Large intestine (tissue), 12 donors: ENCODE measurements at places on chromosomes 5 and 9. TPM values are rescaled to one million over a fixed set of nuclear protein-coding genes. Genes with fewer than 3 reads are reported as not detected.

The SPATA9 gene
- polyA plus RNA-seq, result 1.1 TPM

The PKD2L2 gene
- 0.15 TPM for polyA plus RNA-seq

- DNase-seq, result no peak
- H3K36me3 ChIP-seq, result peaks cover 41% of the 10 kb centered on the region
- H3K27me3 ChIP-seq, result no peaks in the 10 kb centered on the region
- H3K4me1 ChIP-seq, result peaks cover 23% of the 10 kb centered on the region
- H3K4me3 ChIP-seq, result no peak overlapping the region
- H3K27ac ChIP-seq, result no peak overlapping the region
Measured at GRCh38 chr9:133331641-133332380, 4.2 kb downstream of the SURF6 start.

GRCh38 chr5:137182576-137182975 lies 316.6 kb downstream of the SPOCK1 start:
- H3K4me3 ChIP-seq, result no peak overlapping the region
- no peaks in the 10 kb centered on the region for H3K4me1 ChIP-seq
- H3K36me3 ChIP-seq, result no peaks in the 10 kb centered on the region
- peaks cover 5% of the 10 kb centered on the region for H3K27me3 ChIP-seq
- no peak for DNase-seq

DNA sequence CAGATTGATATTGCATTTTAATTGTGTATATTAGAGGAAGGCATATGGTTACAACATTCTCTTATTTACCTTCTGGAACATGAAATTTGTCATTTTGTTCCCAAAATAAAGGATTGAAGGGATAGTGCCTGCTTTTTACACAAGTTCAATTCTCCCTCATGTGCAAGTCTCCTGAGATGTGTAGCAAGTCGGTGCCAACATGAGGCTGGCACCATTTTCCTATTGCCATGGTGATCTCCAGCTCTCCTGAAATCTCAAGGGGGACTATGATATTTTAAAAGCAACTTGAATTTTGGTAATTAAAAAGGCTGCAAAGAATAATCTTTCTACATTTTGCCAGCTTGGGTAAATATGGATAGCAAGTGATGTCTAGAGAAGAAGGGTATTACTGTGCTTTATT lies 693.3 kb upstream of the WWC1 start:
- DNase-seq, result no peak
- no peak overlapping the region for H3K27ac ChIP-seq
- H3K36me3 ChIP-seq, result no peaks in the 10 kb centered on the region
- no peaks in the 10 kb centered on the region for H3K27me3 ChIP-seq
- no peak overlapping the region for H3K4me3 ChIP-seq
- no peaks in the 10 kb centered on the region for H3K4me1 ChIP-seq

- DNase-seq, result no peak
- no peaks in the 10 kb centered on the region for H3K27me3 ChIP-seq
- H3K4me3 ChIP-seq, result no peak overlapping the region
Measured at GRCh38 chr5:111172504-111172903, 51.7 kb upstream of the CAMK4 start.
